Mesenteric fat pad (tissue), 1 donor: ENCODE measurements at places on chromosomes 12 and 14.

- DNase-seq: no peak
These were observed 680.9 kb downstream of the TMEM121 start for GRCh38 chr14:106207316-106207715.

GRCh38 chr14:100841761-100842403, 16.0 kb downstream of the MEG3 start:
- no peak for DNase-seq

DNA sequence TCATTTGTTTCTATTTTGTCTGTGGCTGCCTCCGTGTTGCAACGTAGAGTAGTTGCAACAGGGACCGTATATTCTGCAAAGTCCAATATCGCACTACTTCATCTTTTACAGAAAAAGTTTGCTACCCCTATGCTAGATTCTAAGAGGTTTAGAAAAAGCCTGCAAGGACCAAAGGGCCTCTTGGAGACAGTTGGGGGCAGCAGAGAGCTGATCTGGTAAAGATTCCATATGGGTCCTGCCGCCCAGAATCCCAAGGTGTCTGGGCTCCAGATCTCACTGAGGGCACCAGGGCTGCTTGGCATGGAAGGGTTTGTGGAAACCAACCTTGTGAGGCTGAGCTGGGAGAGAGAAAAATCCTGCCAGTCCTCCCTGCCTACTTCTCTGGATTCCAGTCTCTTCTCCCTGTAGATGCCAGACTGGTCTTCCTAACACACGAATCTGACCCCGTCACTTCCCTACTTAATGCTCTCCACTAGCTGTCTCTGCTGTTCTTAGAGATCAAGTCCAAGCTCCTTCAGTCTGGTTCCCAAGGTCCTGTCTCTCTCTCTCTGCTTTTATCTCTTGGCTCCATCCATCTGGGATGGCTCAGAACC, 74.6 kb downstream of the GLRX5 start:
- DNase-seq: no peak

GRCh38 chr12:6469609-6470374, 685 bp downstream of the VAMP1 start:
- no peak for DNase-seq

- no peak for DNase-seq
These were observed 168.0 kb downstream of the RAD51B start for GRCh38 chr14:67987606-67988005.

DNA sequence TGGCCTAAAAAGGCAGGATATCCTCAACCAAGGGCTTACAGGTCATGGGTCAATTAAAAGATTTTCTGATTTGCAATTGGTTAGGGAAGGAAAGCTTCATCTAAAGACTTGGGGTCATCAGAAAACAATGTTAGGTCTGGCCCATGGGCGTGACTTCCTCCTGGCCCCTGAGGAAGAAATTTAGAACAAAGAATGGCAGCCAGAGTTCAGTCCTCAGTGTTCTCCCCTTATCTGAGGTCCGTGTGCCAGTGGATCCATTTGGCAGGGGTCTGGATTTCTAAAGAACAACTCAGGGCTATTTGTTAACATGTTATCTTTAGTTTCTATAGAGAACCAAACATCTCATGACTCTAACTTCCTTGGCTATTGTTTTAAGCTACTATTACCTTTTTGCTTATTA, 27.8 kb upstream of the NFYB start:
- no peak for DNase-seq

- DNase-seq: no peak
These were observed 341.4 kb downstream of the ADAMTS20 start for GRCh38 chr12:43210485-43211192.

DNA sequence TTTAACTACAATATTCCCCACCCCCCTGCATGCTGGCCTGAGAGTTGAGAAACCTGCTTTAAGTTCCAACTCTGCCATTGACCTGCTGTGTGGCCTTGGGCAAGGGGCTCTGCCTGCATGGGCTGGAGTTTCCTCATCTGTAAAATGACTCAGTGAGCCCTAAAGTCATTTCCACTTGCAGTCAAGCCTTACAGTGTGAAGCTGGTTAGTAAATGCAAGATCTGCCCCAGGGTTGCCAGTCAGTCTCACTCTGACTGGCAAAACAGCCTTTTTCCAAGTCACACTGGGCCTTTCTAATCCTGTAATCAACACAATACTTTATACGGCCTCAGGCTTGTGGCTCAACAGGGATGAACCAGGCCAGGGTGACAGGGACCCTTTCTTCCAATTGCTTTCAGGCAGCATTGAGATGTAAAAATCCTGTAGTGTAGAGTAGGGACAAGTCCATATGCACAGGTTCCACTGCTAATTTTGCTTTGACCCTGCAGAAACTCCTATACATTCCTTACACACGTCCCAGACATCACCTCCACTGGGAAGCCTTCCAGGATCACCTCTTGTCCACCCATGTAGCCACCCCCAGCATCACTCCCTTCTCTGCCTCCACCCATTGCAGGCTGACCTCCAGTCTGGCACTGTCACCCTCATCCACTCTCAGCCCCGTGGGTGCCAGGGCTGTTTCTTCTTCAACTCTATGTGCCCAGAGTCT, 42.6 kb upstream of the PRIMA1 start:
- DNase-seq: peak; percentile 24

DNA sequence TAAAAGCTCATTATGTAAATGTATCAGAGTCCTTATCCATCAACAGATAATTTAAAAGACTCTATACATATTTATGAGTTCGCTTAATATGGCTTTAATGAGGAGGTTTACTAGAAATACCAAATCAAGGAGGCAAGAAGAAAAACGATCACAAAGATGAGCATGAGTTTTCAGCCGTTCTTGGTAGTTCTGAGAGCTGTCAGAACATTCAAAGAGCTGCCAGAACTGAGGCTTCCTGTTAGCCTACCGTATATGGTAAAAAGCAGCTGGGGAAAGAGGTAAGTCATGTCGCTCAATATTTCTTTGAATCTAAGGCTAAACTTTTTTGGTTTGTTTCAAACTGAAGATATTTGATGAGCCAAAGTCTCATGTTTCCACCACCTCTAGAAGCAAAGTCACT, 115.3 kb upstream of the PLXNC1 start:
- DNase-seq: no peak

- DNase-seq: peak; percentile 77
These were observed 56.7 kb downstream of the C14orf132 start for GRCh38 chr14:96095581-96096476.

DNA sequence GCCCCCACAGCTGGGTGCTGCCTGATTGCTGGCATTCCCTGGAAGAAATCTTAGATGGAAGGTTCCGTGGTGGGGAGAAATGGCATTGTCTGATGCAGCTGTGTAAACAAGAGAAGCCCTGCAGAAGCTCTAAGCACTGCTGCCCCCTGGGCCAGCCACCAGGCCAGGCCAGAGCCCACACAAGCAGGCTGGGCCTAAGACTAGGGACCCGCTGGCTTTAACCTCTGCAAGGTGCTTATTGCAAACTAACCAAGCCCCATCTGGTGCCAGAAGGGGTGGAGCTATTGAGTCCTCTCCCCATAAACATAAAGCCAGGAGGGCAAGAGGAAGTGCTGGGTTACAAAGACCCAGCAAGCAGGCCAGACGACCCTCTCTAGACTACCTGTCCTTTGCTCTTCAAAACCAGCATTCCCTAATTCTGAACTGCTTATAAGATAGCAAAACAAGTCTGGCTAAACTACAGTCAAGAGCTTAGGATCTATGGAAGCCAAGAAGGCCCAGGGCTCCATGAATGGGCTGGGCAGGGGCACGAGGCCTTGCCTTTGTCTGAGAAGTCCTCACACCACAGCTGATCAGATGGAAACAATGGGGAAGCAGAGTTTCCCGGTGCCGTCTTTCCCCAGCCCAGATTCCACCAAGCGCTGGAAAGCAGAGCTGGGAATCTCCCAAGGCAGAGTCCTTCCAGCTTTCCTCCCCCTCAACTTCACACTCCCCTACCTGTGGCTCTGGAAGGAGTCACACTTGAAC, 28.8 kb downstream of the P2RX4 start:
- no peak for DNase-seq

DNA sequence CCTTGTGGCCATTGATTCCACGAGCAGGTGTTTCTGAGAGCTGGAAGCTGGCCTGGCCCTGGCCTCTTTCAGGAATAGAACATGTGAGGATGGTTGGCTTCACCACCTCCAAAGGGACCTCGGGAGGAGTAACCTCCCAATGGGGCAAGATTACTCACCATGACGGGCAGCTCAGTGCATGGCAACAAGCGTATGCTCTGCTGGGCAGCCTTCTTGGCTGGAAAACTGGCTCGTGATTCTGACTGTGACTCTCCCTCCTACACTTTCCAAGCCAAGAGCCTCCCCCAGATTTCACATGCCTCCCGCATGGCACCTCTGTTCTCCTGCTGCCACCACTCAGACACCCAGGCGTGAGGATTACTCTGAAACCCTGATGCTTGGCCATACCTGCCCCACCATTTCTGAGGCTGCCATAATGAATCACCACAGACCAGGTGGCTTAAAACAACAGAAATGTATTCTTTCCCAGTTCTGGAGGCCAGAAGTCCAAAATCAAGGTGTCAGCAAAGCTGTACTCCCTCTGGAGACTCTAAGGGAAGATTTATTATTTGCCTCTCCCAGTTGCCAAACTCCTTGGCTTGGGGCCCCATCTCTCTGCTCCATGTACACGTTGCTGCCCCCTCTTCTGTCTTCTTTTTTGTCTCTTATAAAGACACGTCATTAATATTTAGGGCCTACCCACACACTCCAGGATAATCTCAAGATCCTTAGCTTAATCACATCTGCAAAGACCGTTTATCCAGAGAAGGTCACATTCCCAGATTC, 215.9 kb downstream of the CHST11 start:
- DNase-seq: peak; percentile 86

DNA sequence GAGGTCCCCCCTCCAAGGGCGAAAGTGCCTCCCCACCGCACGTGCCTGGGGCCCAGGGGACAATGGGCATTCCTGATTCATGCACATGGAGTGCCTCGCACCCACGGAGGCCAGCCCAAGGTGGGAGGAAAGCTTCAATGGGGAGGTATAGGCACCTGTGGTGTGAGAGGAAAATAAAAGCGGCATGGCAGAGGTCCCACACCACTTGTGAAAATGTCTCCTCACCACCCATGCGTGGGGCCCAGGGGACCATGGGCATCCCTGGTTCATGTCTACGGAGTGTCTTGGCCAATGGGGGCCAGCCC, 384.7 kb downstream of the ALG10 start:
- DNase-seq: peak; percentile 39

- no peak for DNase-seq
These were observed 5.3 kb downstream of the PHB2 start for GRCh38 chr12:6965026-6965661.

GRCh38 chr12:127293507-127294310, 973.3 kb upstream of the TMEM132C start:
- peak; percentile 78 for DNase-seq

GRCh38 chr12:53625373-53625945, 723 bp downstream of the ATF7 start:
- no peak for DNase-seq

DNA sequence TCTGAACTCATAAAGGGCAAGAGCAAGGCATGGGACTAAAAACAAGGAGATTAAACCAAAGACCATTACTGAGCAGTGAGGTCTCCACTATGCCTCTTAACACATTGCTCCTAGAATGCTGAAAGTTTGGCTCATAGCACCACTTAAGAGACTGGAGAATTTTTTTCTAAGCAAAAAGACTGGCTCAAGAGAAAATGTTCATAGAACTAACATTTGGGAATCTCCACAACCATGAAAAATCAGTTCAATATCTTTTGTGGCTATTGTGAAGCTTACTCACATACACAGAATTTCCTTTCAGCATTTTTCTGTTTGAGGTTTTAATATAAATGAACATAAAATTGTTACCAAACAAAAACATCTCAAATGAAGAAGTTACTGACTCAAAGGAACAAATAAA, 255.8 kb downstream of the CCDC91 start:
- no peak for DNase-seq

DNA sequence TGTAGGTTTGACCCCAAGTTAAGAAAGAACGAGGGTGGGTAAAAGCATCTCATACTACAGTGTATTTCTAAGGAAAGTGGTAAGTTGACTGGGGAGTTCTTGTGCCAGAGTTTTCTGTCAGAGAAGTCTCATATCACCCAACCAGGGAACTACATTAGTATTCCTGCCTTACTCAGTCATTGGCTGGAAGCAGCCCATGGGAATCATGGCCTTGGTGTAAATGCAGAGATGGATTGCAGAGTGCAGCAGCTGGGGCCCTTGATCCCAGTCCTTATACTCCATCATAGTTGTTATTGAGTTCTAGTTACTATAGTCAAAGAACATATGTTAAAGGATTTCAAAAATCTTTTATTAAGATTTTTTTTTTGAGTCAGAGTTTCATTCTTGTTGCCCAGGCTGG, 105.8 kb downstream of the MNAT1 start:
- DNase-seq: no peak

GRCh38 chr14:100283984-100284881, 22.0 kb downstream of the SLC25A29 start:
- DNase-seq: peak; percentile 77

- no peak for DNase-seq
These were observed 76.8 kb upstream of the CISTR start for GRCh38 chr12:53828598-53828997.
